ENCODE measurements at places on chromosomes 11 and 22. TPM values are rescaled to one million over a fixed set of nuclear protein-coding genes. Genes with fewer than 3 reads are reported as not detected.

- no peak for DNase-seq
These were observed 22.9 kb downstream of the RSPH14 start for GRCh38 chr22:23118647-23119493.

- no peak for DNase-seq
These were observed 111.3 kb downstream of the PLEKHA7 start for GRCh38 chr11:16902781-16903378.

GRCh38 chr11:6413791-6414201, 5.1 kb downstream of the APBB1 start:
- DNase-seq, result no peak

GRCh38 chr11:76069001-76069400, 137.3 kb downstream of the WNT11 start:
- no peak for DNase-seq

GRCh38 chr11:105719073-105719822, 109.4 kb downstream of the GRIA4 start:
- peak; percentile 40 for DNase-seq

Gene ISX
- not detected for polyA plus RNA-seq

Gene LDHAL6A
- polyA plus RNA-seq, result 0.40 TPM

Gene KIAA1671
- 35.4 TPM for polyA plus RNA-seq

Gene KCNQ1OT1
- 0.96 TPM for polyA plus RNA-seq
